ENCODE measurements at places on chromosomes 7 and 10. TPM values are rescaled to one million over a fixed set of nuclear protein-coding genes. Genes with fewer than 3 reads are reported as not detected.

Gene LMOD2
- not detected for total RNA-seq

Gene PDE6C
- not detected for total RNA-seq

DNA sequence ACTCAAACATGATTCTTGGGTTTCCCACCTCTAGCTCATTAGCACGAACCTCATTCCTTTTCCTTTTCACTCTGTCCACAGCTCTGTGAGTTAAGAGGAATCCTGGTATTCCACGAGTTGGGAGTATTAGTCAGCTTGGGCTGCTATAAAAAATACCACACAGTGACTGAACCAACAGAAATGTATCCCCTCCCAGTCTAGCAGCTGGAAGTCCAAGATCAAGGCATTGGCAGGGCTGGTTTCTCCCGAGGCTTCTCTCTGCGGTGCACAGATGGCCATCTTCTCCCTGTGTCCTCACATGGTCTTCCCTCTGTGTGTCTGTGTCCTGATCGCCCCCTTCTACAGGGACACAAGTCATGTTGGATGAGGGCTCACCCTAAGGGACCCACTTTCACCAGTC is 261.6 kb downstream of the TNS3 start:
- no peak for DNase-seq

Gene NKX1-2
- not detected for total RNA-seq

DNA sequence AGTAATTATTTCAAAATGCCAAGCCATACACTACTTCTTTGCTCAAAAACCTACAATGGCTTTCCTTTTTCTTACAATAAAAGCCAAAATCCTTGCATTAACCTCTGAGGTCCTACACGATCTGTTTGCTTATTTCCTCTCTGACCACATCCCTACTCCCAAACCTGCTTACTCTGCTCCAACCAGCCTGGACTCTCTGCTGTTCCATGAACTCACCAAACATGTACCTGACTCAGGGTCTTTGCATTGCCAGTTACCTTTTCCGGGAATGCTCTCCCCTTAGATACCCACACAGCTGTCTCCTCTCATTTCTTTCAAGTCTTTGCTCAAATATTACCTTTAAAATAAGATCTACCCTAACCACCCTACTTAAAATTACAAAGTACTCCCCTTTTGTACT is 2.3 kb downstream of the ABCB4 start:
- no peak for DNase-seq

Gene CAV2
- 51.1 TPM for total RNA-seq

Gene PTPRE
- 6.5 TPM for total RNA-seq

Gene ATP6V0A4
- total RNA-seq: not detected

GRCh38 chr7:116950889-116951351 is 2.4 kb upstream of the ST7 start:
- no peak for DNase-seq

DNA sequence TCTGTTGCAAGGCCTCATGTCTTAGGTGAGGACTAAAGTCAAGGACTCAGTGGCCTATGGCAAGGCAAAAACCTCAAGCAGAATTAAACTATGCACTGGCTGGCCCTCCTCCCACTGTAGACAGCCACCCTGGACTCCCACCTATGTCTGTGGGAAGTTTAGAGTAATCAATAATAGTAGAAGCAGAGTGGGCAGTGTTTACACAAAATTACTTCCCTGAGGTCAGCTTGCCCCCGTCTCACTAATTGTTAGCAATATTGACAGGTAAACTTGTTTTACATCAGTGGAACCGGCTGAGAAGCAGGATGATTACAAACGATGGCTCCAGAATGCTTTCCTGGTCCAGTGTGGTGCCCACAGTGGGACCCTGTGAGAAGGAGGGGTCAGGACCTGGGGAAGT is 27.9 kb upstream of the NPFFR1 start:
- no peak for DNase-seq

DNA sequence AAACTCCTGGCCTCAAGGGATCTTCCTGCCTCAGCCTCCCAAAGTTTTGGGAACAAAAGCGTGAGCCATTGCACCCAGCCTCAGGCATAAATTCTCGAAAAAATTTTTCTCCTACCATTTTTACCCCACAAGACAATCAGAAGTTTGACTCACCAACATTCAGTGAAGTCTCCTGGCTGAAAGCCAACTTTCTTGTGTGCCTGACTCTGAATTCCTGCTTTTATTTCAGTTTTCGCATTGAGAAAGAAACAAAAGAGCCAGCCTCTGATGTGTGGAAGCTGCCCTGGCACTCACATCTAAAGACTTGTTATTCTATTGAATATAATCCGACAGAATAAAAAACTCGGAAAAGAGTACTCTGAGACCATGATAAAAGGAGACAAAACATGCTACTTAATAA is 402.9 kb downstream of the MAGI2 start:
- DNase-seq: no peak
